ENCODE measurements at places on chromosomes 2 and 18.

- no peak for DNase-seq
Observed at GRCh38 chr2:121132054-121132761, 152.8 kb downstream of the TFCP2L1 start.

GRCh38 chr2:46119453-46119852, 177.8 kb upstream of the EPAS1 start:
- no peak for DNase-seq

GRCh38 chr2:239253701-239254436, 147.0 kb downstream of the HDAC4 start:
- no peak for DNase-seq

DNA sequence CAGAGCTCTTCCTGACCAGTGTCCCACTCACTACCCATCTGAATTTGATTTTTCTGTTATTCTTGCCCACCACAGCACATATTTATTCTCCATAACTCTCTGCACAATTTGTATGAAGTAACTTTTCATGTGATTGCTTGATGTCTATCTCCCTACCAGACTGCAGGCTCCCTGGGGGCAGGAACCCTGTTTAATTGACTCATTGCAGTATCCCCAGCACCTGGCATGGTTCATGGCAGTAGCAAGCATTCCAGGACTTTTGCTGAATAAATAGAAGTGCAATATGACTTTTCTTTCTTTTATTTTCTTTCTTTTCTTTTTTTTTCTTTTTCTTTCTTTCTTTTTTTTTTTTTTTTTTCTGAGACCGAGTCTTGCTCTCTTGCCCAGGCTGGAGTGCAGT, 88.7 kb upstream of the XPO1 start:
- no peak for DNase-seq
